ENCODE measurements at places on chromosomes 2 and 18.

GRCh38 chr2:74406035-74406434, 15.4 kb downstream of the C2orf81 start:
- no peak for DNase-seq

- DNase-seq: no peak
Observed at GRCh38 chr2:78654941-78655340, 370.6 kb upstream of the REG3G start.

- no peak for DNase-seq
Observed at GRCh38 chr18:68574311-68574710, 140.6 kb downstream of the TMX3 start.

DNA sequence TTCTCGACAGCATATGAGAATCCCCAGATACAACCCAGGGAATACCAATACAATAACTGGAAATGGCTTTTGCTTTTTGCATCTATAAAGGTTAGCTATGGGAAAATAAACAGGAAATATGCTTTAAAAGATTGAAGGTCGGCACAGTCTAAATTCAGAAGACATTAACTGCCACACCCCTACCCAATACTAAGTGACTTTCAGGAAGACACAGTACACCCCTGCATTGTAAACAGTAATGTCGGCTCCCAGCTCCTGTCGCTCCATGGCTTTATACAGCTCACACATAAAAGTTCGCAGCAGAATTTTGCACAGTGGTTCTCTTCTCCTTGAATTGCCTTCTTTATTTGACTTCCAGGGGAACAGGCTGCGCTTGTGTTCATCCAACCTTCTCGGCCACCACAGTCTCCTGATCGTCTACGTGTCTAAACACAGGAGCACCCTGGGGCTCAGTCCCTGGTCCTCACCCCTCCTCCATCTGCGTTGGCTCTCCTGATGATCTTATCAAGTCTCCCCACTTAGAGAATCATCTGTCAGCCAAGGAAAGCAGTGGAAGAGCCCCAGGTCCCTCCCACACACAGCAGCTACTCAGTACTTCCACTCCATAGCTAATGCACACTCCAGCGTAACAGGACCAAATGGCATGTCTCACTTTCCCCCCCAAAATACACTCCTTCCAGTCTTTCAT, 22.7 kb downstream of the CYB5A start:
- no peak for DNase-seq

All from mucosa of descending colon (tissue), 3 donors.